RWPE1 (cell line): ENCODE measurements at places on chromosomes 3 and 15.

DNA sequence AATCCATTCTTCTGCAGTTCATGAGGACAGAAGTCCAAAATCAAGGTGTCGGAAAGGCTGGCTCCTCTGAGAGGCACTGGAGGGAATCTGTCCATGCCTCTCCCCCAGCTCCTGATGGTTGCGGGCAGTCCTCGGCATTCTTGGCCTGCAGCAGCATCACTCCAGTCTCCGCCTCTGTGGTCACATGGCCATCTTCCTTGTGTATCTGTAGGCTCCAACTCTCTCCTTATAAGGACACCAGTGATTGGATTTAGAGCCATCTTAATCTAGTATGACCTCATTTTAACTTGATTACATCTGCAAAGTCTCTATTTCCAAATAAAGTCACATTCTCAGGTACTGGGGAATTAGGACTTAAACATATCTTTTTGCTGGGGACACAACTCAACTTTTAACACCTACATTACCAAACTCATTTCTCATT, 56.0 kb upstream of the FLNB start:
- no peak for DNase-seq

GRCh38 chr3:127982155-127982554, 67.1 kb downstream of the KBTBD12 start:
- DNase-seq, result no peak

GRCh38 chr15:100913961-100914360, 5.2 kb upstream of the LRRK1 start:
- no peak for DNase-seq

GRCh38 chr3:136211547-136211946, 15.4 kb upstream of the MSL2 start:
- no peak for DNase-seq

DNA sequence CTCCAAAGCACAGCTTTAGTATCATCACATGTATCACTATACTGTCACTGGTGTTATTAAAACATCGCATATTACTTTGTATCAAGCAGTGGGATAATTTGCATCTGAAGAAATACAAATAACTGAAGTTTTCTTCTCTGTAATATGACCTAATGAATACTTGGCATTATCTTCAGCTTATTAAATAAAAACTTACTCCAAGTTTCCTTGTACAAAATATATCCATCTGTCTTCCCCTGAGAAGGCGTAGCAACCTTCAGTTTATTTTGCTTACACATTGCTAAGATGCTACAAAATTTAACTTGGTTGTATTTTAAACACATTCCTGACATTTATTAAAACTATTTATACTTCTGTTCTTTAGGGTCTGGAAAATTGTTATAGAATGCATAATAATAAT, 13.7 kb downstream of the FGF7 start:
- DNase-seq, result no peak

DNA sequence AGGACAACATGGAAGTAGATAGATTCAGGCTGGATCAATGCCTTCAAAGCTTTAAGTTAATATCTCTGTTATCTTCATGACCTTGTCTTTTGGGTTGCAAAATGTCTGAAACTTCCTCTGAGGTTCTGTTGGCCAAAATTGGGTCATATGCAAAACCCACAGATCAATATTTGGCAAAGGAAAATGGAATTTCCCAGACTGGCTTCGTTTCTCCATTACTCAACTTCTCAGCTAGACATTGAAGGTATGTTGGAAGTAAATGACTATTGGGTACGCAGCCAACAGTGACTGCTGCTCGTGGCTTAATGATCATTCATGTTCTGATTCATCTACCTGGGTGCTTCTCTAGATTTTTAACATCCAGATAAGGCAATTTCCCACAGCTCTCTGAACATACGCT, 675.4 kb upstream of the SGO1 start:
- DNase-seq, result no peak

- DNase-seq, result peak; percentile 64
Measured at GRCh38 chr3:113035387-113035982, 44.7 kb downstream of the GTPBP8 start.

GRCh38 chr15:60162968-60163355, 158.9 kb downstream of the FOXB1 start:
- DNase-seq, result no peak

GRCh38 chr3:128082546-128082945, 30.3 kb downstream of the SEC61A1 start:
- no peak for DNase-seq

DNA sequence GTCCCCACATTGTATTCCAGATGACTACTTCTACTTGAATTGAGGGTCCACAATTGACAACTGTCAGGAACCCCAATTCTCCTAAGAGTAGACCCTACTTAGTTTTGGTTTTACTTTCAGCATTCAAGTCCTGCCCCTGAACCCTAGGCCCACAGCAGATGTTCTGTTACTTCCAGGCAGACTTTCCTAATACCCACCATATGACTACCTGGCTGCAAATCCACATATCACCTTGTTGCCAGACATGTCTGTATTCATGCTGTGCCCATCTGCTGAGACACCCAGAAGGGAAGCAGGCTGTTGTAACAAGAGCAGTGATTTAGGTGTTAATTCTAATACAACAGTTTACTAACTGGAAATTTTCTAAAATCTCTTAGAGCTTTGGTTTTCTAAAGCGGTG, 235.1 kb upstream of the CCDC54 start:
- DNase-seq, result no peak

- DNase-seq, result no peak
Measured at GRCh38 chr3:107555359-107555758, 32.6 kb downstream of the BBX start.
